ENCODE measurements at places on chromosomes 1 and 21. TPM values are rescaled to one million over a fixed set of nuclear protein-coding genes. Genes with fewer than 3 reads are reported as not detected.

ZNF687 gene
- 9.0 TPM for total RNA-seq

AADACL3 gene
- total RNA-seq: not detected

SH3BGR gene
- total RNA-seq: 5.7 TPM

TSPEAR gene
- not detected for total RNA-seq

CYP2J2 gene
- 0.13 TPM for total RNA-seq

MAGOH gene
- 32.5 TPM for total RNA-seq

RNU1-1 gene
- 565 TPM for total RNA-seq

ARHGAP30 gene
- total RNA-seq: under 0.01 TPM

AHDC1 gene
- 10.0 TPM for total RNA-seq

RAB7B gene
- total RNA-seq: 7.5 TPM

CFAP45 gene
- total RNA-seq: 1.3 TPM

KCNK2 gene
- total RNA-seq: 9.5 TPM

PRAMEF12 gene
- not detected for total RNA-seq

VWA5B1 gene
- total RNA-seq: not detected

RCOR3 gene
- total RNA-seq: 24.4 TPM

NUF2 gene
- total RNA-seq: 9.7 TPM

LRRC53 gene
- not detected for total RNA-seq

MIXL1 gene
- total RNA-seq: not detected

NOS1AP gene
- total RNA-seq: not detected

FCER1A gene
- not detected for total RNA-seq

PGLYRP3 gene
- not detected for total RNA-seq

ARHGEF10L gene
- total RNA-seq: 38.4 TPM

Measured in aortic smooth muscle cell (primary cell).